ENCODE measurements at places on chromosomes 1 and 21.

DNA sequence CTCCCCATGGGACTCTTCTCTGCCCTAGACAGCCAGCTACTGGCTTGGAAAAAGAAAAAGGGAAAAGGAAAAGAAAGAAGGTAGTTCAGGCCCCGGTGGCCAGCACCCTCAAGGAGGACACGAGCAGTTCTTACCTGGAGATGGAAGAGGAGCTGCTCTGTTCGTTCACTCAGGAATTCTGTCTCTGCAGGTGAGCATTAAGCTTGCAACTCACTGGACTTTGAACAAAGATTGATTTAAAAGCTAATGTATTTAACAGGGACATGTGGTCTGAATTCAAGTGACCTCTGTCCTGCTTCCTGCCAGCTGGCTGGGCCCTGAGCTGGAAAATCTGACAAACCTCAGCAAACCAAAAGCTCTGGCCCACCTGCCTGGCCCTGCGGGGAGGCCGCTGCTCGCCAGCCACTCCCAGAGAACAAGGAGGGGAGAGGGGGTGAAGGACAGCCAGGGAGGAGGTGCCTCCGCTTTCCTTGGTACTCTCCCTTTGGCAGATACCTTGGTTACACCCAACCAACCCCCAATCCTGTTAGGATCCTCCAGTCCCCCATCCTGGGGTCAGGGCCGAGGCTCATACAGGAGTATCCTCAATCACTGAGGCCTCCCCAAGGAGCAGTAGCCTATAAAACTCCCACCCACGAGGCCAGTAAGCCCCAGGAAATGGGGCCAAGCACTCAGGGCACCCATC lies at the start of gene PDZK1:
TSS of gene PDZK1 (minus strand) at position 186 of the 685 bp plus-strand sequence. CDS start 19,347 bp downstream, outside the sequence.
- no peak for DNase-seq

DNA sequence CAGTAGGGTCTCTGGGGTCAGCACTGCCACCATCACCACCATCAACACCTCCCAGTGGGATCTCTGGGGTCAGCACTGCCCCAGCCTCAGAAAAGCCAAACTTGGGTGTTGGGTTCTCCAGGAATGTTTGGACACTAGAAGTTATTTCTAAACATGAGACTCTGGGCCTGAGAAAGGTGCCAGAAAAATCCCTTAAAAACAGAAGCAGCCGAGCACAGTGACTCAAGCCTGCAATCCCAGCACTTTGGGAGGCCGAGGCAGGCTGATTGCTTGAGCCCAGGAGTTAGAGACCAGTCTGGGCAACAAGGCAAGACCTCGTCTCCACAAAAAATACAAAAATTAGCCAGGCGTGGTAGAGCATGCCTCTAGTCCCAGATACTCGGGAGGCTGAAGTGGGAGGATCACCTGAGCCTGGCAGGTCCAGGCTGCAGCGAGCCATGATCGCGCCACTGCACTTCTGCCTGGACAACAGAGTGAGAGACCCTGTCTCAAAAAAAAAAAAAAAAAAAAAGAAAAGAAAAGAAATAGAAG lies 470 bp downstream of the PTAFR start:
- no peak for DNase-seq

DNA sequence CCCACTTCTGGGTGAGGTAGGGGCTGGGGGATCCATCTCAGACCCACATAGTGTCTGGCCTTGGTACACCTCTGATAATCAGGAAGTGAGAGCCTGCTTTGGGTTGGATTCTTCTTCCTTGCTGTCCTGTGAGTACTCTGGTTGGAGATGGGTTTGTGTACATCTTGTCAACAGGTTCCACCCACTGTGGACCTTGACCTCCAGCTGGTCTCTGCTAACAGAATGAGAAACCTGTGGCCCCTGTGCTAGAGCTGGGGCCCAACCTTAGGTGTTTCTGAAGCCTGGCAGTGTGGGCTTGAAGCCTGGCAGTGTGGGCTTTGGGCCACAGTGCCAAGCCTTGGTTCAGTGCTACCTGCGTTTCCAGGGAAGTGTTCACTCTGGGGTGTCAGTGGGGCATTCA lies 2.6 kb downstream of the ZBTB48 start:
- no peak for DNase-seq

- DNase-seq: no peak
Measured at GRCh38 chr1:118339400-118340124, 154.5 kb upstream of the SPAG17 start.

- DNase-seq: no peak
Measured at GRCh38 chr1:32501865-32502264, 37.0 kb downstream of the ZBTB8B start.

DNA sequence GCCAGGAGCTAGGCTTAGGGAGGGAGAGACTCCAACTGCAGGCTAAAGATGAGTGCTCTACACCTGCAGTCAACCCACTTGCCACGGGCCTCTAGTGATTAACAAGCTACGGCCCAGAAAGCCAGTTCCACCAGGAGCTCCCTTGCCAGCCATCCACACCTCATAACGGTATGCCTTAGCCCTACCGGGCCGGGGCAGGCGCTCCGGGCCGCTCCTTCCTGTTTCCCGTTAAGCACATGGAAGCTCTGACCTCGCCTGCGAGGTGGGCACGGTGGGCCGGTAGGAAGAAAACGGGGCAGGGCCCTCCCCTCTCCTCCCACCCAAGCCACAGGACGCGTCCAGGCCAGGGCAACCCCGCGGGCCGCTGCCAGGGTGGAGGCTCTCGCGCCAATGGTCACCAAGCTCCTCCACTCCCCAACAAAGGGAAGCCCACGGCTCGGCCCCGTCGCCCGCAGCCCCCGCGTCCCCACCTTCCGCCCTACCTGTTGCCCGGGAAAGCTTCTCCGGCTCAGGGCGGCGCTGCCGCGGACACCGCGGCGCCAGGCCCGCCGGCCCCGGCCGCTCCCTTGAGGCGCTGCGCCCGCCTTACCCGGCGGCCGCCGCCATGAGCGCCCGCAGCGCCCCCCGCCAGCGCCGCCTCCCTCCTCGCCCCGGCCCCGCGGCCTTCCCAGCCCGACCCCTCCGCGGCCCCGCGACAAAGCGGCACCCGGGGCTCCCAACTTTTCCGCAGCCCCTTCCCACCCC lies 627 bp downstream of the CERS2 start:
- peak; percentile 43 for DNase-seq

DNA sequence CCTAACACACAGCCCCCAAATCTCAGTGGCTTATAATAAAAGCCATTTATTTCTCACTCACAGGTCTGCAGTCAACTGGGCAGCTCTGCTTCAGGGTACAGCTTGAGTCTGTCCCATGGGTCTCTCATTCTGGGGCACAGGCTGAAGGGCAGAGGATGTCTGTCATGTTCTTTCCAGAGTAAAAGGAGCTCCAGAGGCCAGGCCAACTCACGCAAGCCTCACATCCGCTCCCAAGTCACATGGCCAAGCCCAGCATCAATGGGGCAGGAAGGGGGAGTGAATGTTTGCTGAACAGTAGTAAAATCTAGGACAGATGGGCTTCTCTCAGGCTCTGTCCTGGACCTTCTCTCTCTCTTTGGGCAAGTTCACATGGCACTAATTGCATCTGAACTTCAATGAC lies 7.1 kb upstream of the SSBP3 start:
- DNase-seq: no peak

DNA sequence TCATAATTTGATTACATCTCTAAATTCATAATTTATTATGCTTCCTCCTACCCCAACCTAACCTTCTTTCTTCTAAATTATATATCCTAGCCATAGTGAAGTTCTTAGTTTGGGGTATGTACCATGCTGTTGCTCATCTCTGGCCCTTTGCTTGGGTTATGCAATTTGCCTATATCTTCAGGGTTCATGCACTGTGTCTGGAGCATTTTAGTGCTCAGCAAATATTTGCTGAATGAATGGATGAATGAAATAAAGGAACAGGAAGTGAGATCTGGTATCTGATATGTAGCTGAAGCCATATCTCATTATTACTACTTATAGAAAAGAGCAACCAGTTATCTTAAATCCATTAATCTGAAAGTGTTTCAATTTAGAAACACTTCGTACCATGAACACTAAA lies 137.6 kb downstream of the GPATCH2 start:
- DNase-seq: no peak

DNA sequence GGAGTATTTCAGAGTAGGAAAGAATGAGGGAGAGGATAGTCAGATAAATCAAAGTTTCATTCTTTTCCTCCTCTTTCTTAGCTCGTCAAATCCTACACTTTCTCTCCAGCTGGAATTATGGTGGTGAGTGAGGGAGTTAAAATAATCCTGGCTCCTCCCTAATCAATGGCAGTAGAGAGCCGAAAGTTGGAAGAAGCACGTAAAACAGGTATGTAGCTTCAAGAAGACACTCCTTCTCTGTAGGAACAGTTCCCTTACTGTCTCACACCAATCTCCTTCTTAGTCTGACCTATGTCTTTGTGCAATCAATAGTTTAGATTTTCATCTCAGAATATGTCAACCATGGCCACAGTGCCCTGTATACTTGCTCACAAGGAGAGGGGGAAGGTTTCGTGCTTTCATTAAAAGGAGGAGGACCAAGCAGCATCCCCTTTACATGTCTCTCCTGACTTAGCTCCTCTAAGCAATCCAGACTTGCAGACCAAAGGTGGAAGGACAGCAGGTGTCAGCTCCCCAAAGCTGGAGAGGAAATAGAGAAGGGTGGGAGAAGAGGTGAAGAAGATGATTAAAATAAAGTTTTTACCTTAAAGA lies 878 bp downstream of the MINDY1 start:
- DNase-seq: no peak

All from activated naive CD4-positive, alpha-beta T cell (primary cell).